ENCODE measurements at places on chromosomes 6 and 20. TPM values are rescaled to one million over a fixed set of nuclear protein-coding genes. Genes with fewer than 3 reads are reported as not detected.

GRCh38 chr6:152022303-152022702 is 214.8 kb downstream of the ESR1 start:
- DNase-seq: no peak

- DNase-seq: no peak
Measured at GRCh38 chr6:138596591-138596990, 97.3 kb upstream of the NHSL1 start.

GRCh38 chr6:72321788-72322187 is 300.1 kb upstream of the KCNQ5 start:
- no peak for DNase-seq

DNA sequence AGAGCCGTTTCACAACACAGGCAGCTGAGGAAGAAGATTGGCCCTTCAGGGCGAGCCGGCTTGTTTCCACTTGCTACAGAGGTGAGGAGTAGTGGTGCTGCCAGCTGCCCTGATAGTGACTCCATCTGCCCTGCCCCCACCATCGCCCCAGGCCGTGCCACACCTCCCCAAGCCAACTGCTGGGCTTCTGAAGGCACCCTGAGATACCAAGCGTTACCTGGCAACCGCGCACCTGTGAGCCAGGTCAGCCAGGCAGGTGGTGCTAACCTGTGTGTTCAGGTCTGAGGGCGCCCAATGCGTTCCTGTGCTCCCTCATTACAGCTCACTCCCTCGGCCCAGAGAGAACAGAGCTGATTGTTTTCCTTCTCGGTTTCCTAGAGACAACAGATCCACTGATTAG is 299.1 kb upstream of the ID4 start:
- no peak for DNase-seq

- DNase-seq: no peak
Measured at GRCh38 chr20:7240490-7240889, 473.0 kb downstream of the BMP2 start.

Gene VSTM2L
- not detected for polyA plus RNA-seq

Gene GABRR1
- polyA plus RNA-seq: not detected
